ENCODE measurements at places on chromosomes 16 and 17.

DNA sequence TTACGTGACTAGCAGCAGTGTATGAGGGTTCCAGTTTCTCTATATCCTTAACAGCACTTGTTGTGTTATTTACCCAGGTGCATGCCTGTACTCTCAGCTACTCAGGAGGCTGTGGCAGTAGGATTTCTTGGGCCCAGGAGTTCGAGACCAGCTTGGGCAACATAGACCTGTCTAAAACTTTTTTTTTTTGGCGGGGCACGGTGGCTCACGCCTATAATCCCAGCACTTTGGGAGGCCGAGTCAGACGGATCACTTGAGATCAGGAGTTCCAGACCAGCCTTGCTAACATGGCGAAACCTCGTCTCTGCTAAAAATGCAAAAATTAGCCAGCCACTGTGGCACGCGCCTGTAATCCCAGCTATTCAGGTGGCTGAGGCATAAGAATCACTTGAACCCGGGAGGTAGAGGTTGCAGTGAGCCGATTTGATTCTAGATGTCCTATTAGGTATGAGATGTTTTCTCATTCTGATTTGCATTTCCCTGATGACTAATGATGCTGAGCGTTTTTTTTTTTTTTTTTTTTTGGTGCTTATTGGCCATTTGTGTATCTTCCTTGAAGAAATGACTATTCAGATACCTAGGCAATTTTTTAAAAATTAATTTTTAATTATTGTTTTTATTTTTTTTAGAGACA is 13.4 kb downstream of the CASC3 start:
- no peak for DNase-seq

DNA sequence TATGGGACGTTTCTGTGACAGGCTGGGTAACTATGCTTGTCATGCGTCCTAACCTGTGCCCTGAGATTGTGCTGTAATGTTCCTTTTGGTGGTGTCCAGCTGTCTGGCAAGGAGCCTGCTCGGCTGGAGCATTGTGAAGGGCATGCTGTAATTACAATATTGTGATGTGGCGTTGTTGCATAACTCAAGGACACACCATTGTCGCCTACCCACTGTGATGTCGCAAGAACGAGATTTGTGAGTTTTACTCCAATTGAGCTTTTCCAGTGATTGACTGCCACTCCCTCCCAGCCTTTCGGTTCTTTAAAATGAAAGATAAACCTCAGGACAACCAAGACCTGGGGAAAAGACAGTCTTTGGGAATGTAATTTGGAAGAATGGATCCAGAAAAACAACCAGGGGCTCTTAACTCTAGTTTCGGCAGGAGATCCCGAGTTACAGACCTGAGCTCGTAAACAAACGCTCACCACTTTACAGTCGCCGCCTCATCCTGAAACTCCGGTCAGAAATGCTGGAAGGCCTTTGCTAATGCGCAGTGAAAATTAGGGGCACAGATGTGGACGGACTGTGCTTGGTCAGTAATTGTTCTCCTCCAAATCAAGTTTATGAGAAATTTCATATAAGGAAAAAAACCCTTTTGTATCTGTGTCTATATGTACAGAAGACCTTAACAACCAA is 1.3 kb downstream of the ZNF750 start:
- no peak for DNase-seq

DNA sequence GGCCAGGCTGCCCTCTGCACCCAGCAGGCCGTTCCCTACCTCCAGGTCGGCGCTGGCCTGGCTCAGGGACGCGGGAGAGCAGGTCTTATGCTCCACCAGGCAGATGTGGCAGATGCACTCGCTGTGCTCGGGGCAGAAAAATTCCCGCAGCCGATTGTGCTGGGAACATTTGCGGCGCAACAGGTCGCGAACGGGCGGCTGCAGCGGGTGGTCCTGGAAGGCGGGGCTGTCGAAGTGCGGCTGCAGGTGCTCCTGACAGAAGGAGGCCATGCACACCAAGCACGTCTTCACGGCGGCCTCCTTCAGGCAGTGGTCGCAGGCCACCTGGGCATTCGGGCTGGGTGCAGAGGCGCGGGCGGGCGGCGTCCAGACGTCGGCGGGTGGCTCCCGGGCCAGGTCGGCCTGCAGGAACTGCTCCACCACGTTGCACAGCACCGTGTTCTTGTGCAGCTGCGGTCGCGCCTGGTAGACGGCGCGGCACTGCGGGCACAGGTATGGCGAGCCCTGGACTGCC is 439 bp downstream of the TRIM25 start:
- no peak for DNase-seq

DNA sequence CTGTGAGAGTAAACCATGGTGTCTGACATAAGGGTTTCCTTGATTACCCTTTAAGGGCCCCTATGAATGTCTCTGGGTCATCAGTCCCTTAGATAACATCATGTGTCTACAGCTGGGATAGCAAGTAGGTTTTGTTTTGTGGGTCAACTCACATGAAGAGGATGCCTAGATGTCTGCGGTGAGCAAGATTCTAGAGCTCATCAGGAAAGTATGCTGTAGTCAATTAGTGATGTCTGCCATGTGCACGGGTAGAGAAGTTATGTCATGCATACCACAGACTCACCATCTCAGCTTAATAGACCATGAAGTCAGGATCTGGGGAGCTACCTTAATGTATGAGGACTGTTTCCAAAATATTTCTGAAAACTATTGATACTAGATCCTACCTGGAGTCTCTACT is 57.5 kb downstream of the CDH13 start:
- DNase-seq, result no peak

DNA sequence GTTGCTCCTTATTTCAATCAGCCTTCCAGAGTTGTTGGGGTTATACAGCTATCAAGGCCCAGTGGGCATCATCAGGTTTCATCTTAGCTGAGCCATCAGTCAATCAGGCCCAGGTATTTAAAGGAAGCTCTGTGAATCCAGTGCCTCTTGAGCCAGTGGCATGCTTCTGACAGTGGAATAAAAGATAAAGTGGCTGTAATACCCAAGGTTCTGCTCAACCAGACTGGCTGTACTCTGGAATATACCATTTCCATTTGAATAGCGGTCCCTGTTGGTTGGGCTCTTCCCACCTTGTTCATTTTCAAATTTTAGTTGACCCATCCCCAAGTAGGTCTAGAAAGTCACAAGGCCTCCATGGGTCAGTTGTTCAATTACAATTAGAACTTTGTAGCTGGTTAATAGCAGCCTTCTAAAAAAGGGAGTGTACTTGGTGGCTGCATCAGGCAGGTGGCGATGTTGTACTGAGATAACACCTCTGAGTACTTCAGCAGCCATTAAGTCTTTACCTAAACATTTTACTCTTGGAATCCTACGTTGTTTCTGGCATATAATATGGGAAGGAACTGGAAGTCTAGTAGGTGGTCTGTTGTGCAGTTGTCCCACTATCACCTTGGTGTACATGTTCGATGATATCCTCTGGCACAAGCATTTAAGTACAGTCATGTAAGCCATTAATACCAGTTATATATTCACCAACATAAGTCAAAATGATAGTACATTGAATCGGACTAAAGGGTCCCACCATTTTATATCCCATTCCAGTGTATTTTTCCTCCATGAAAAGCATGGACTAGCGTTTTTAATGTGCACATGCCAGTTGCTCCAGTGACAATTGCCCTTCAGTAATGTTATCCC is 294.1 kb downstream of the BCAS3 start:
- DNase-seq, result no peak

- DNase-seq, result no peak
Measured at GRCh38 chr17:79981661-79982101, 54.0 kb downstream of the TBC1D16 start.

DNA sequence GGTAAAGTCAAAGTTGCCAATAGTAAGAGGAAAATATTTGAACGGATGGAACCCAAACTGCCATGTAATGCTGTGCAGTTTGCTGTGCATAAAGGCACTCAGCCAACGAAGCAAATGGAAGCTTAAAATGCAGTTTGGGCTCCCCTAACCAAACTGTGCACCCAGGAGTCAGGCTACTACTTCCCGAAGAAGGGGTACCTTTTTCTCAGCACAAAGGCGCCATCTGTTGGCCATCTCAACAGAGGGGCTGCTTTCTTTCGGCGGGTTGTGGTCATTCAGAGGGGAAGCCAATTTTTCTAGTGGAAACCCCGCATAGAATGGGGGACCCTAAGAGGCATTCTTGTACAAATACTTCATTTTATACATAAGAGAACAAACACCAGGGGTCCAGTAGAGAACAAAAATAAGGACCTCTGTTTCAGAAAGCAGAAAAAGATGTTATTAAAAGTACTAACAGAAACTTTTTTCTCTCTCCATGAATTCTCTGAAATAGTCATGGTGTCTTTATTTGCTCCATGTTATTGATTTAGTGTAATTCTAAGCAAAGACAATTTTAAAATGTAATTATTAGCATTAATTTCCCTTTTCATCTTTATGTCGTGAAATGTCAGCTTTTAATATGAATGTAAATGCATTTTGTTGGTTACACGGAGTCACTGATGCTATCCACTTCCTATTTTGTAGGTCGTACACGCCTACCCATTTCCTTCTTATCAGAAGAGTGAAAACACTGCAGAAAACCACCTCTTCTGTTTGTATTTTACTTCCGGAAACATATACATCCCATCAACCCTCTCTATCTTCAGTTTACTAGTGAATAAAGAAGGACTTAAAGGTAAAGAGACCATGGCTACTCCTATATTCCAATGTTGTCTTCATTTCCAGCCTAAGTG is 453.3 kb downstream of the KCNJ2 start:
- DNase-seq, result peak; percentile 89

DNA sequence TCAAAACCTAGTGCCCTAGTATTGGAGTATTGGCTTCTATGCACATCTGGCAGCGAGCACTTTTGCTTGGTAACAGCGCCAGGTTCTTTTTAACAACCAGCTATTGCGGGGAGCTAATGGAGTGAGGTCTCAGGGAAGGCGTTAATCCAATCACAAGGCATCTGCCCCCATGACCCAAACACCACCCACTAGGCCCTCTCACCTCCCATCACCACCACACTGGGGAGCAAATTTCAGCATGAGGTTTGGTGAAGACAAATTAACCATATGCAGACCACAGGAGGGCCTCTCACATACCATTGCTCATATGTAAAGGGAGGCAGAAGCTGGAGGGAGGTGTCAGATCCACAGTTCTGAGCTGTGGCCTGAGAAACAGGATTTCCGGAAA is 893 bp upstream of the ODF4 start:
- no peak for DNase-seq

- no peak for DNase-seq
Measured at GRCh38 chr17:3755335-3756030, 31.8 kb downstream of the HASPIN start.

- DNase-seq, result no peak
Measured at GRCh38 chr16:30416624-30417528, 9.5 kb downstream of the ZNF771 start.

DNA sequence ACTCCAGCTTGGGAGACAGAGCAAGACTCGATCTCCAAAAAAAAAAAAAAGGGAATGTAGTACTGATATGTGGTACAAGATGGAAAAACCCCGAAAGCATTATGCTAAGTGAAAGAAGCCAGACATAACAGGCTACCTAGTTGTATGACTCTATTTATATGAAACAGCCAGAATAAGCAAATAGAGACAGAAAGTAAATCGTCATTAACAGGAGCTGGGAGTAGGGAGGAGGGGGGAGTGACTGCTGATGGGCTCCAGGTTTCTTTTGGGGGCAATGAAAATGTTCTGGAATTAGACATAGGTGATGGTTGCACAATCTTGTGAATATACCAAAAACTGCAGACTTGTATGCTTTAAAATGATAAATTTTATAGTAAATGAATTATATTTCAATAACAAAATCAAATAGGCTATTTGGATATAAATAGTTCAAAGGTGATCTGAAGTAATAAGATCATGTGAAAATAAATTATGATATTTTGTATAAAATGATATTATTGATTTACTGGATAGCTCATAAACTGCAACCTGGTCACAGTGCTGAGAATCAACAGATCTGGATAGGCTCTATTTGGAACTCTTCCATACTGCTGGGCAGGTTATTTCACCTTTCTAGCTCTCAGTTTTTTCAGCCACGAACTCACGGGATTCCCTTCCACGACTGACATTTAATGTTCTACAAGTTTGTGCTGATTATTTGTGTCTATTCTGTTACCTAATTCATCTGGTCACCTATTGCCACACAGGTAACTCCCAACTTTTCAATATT is 27.1 kb downstream of the ZNF652 start:
- no peak for DNase-seq

DNA sequence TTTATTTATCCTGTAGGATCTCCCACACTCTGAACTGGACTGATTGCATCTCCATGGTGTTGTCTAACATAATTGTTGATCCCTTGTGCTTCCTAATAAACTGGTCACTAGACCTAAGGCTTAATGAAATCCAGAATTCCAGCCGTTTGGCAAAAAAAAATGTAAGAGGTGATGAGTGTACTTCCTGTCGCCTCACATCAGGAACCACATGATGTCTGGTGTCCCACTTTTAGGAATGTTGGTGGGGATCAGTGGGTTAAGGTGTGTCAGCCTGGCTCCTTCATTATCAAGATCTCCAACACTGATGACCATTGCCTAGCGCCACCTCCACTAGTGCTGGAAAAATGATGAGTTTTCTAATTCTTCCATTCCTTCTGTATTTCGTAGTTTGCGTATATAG is 18.6 kb upstream of the LONP2 start:
- no peak for DNase-seq

- peak; percentile 20 for DNase-seq
Measured at GRCh38 chr17:9905902-9906301, 831 bp upstream of the RCVRN start.

DNA sequence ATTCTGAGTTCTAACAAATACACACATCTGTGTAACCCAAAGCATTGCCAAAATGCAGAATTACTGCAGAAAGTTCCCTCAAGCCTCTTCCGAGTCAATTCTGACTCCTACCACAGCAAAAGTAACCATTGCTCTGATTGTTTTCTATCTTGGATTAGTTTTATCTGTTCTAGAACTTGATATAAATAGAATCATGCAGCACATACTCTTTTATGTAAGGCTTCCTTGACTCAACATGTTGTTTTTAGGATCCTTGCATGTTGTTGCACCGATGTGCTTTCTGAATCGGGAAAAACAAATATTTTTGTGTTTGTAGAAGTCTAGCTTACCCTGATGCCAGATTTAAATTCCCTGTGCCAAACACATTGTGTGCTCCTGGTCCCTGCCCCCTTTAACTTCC is 140.4 kb downstream of the CDH13 start:
- no peak for DNase-seq

DNA sequence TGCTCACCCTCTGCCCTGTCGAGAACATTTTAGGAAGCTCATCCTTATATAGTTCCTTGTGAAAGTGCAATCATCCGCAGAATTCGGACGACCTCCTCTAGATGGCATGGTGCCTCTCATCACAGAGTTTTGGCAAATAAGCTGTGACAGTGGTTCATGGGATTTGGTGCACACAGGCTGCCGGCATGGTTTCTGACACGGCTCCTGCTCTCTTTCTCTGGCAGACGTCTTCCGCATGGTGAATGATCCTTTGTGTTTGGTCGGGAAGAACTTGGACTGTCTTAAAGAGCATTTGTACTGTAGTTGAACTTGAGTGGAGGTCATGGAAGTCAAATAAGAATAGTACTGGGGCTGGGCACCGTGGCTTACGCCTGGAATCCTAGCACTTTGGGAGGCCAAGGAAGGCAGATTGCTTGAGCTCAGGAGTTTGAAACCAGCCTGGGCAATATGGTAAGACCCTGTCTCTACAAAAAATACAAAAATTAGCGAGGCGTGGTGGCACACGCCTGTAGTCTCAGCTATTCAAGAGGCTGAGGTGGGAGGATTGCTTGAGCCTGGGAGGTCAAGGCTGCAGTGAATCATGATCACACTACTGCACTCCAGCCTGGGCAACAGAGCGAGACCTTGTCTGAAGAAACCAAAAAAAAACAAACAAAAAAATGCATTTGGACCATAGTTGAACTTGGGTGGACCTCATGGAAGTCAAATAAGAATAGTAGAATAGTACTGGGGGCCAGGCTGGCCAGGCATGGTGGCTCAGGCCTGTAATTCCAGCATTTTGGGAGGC is 34.7 kb upstream of the NAT9 start:
- peak; percentile 71 for DNase-seq

GRCh38 chr16:71807905-71808592 is 585 bp downstream of the AP1G1 start:
- peak; percentile 17 for DNase-seq
